ENCODE measurements at places on chromosomes 1 and 21.

GRCh38 chr1:186340772-186341171 lies 34.3 kb downstream of the TPR start:
- no peak for DNase-seq

DNA sequence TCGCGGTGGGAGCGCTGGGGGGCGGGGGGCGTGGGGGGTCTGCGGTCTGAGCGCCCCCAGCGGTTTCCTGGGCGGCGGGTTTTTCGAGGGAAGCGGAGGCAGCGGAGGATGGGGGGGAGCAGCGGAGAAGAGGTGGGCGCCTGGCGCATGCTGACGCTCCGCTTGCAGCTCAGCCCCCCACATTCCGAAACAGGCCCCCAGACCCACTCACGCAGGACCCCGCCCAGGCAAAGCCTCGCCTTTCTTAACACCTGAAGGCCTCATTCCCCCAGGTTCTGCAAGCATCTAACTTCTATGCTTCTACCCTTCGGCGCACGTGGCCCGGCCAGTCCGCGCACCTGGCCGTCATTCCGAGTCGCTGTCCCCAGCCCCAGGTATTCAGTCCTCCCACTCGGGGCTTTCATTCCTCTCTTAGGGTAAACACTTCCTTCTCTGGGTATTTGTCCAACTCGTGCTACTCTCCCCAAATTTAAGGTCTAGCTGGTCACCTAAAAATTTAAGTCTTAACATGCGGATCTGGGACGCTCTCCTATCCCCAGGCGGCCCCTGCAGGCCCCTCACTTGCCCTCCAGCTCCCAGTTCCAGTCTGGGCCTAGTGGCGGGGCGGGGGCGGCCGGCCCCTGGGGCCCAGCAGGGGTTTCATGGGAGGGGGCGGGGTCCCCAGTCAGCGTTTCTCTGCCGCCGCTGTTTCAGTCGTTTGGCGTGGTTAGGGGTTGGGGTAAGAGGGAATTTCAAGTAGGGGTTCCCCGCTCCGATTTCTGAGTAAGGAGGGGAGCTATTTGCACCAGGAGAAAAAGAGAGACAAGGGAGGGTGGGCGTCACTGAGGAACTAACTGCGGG lies 2.8 kb upstream of the ZBTB7B start:
- DNase-seq, result peak; percentile 38

DNA sequence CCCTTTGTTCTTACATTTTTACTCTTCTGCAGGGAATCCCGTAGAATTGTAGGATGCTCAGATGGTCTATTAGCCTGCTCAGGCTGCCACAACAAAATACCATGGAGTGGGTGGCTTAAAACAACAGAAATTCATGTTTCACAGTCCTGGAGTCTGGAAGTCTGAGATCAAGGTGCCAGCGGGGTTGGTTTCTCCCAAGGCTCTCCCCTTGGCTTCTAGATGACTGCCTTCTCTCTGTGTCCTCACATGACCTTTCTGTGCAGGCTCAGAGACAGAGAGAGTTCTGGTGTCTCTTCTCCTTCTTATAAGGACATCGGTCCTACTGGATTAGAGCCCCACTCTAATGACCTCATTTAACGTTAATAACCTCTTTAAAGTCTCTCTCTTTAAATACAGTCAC lies 41.7 kb downstream of the HUNK start:
- no peak for DNase-seq

DNA sequence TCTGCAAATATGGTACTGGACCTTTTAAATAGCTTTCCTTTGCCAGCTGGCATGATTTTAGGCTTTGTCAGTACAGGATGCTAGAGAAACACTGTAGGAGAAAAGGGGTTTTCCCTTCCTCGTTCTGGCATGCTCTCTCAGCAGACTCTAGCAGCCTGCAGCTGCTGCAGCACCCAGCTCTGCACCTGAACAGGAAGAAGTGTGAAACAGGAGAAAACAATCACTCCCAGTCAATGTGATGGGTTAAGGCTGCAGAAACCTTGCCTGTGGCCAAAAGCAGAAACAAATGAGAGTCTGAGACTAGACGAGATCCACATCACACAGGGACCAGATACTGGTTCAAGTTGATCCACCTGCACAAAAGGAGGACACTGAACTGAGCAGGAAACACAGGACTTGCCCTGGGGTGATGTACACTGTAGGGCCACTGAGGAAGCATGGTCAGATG lies 21.2 kb downstream of the OVGP1 start:
- peak; percentile 70 for DNase-seq

- no peak for DNase-seq
Measured at GRCh38 chr1:224047538-224047937, 66.4 kb upstream of the FBXO28 start.

DNA sequence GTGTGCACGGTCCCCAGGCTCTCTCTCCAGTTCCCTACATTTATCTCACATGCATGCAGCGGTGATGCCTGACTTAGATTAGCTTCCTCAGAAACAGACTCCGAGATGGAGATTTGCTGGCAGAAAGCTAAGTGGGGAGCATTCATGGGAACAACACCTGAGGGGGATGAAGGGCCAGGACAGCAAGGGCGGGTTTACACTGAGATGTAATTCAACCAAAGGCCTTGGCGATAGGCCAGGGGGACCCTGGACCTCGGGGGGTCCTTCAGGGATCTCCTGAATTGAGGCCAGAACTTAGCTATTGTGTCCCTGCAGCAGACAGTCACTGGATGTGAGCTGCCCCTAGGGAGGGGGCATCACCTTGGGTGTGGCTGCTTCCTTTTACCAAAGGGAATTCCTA lies 246.1 kb upstream of the CSF3R start:
- DNase-seq, result no peak

DNA sequence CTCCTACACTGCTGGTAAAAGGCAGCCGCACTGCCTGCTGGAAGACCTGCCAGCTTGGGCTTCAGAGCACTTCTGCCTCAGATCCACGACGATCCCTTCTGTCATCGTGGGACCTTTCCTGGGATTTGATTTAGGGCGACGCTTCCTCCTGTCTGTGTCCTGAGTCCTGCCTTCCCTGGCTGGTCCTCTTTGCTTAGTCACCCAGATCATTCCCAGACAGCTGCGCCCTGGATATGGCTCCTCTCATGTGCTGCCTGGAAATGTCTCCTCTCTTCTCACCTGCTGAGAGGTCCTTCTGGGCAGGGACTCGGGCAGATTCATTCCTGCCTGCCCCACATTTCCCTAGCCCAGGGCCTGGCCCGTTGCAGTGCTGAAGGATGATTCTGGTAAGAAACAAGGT lies 72.4 kb upstream of the POU3F1 start:
- DNase-seq, result no peak

GRCh38 chr1:145871994-145872924 lies 13.4 kb upstream of the PIAS3 start:
- DNase-seq, result peak; percentile 49

DNA sequence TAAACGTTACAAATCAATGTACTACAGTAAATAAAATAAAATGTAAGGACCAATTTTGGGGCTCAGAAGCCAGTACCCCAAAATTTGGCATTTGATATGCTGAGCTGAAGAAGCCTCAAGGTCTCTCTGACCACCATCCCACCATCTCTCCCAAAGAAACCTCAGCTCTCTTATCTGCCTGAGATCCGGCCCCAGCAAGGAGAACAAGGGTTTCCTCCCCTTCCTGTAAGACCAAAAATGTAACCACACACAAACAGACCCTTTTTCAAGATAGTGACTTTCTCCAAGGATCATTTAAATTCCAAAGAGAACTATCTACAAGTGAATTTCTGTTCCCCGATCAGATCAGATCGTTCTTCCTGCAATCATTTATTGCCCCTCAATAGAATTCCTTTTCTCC lies 68.1 kb upstream of the SLC45A1 start:
- no peak for DNase-seq

- DNase-seq, result no peak
Measured at GRCh38 chr1:224525411-224526040, 90.6 kb upstream of the CNIH3 start.

DNA sequence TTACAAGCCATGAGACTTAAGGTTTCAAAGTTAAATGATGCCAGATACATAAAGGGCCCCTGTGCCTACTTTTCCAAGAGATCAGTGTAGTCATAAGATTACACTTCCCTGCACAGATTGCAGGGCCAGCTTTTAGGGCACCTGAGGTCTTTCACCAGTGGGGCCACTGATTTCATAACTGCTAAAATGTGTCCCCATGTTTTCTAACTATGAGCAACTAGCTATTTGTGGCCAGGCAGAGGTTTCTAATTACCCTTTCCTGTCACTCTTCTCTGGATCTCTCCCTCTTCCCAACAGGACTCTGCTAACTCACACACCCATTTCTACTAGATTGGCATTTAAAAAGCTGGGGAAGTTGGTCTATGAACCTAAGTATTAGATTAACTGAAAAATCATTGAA lies 207.1 kb upstream of the SGIP1 start:
- no peak for DNase-seq

- DNase-seq, result no peak
Measured at GRCh38 chr1:37471345-37472231, 2.8 kb upstream of the ZC3H12A start.

DNA sequence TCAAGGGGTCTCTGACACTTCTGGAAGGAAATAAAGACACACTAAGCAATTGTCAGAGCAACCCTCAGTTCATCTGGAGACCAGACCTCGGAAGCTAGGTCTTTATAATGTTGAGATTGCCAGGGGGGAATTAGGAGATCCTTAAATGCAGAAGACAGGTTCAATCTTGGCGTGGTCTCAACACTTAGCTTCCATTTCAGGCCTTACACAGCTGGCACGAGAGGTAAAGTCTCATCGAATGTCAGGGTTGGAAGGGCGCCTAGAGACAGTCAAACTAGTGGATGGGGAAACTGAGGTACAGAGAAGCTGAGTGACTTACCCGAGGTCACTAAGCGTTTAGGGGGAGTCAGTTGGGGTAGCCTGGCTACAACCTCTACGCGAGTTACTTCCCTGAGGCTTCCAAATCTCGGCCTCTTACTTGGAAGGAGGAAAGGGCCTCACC lies 562 bp upstream of the EPB41 start:
- no peak for DNase-seq

- no peak for DNase-seq
Measured at GRCh38 chr1:221174330-221174993, 295.2 kb downstream of the HLX start.

- DNase-seq, result no peak
Measured at GRCh38 chr1:9070486-9070885, 1.1 kb upstream of the SLC2A5 start.

DNA sequence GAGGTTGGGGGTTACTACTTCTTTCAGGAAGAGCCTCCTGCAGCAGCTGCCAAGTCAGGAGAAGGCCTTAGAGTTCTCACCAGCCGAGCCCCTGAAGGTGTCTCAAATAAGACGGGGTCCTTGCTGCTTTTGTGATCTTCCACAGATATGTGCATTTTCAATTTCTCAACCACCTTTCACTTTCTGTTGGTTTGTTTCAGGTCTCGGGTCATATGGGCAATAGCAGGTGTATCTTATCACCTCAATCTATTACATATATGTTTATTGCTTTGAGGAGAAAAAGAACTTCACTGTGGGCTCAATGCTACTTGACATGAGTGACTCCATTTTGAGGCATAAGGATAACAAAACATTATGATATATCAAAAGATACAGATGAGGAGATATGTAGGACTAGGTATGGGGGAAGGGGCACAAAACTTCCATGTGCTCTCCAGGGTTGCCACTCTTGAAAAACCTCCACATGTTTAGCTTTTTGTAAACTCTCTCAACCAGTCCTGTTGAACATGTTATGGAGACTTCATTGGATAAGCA lies 1171.4 kb upstream of the ADGRL2 start:
- no peak for DNase-seq

- DNase-seq, result no peak
Measured at GRCh38 chr1:110700767-110701166, 26.0 kb upstream of the KCNA3 start.

DNA sequence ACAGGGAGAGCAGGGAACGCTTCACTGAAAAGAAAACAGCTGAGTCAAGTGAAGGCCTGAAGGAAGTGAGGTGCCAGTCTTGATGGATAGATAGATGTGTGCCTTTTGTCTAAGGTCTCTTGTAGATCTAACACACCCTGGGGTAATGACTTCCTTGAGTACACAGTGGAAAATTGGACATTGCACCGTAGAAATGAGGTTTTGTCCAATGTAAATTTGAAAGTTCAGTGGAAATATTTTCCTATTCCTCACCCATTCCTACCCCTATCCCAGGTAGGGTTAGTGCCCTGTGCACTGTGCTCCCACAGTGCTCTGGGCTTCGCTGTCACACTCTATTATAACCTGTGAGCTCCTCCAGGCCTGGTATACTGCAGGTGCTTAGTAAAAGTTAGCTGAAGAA lies 24.3 kb downstream of the ZMYND12 start:
- no peak for DNase-seq

GRCh38 chr1:94285031-94285654 lies 47.8 kb upstream of the ARHGAP29 start:
- no peak for DNase-seq

DNA sequence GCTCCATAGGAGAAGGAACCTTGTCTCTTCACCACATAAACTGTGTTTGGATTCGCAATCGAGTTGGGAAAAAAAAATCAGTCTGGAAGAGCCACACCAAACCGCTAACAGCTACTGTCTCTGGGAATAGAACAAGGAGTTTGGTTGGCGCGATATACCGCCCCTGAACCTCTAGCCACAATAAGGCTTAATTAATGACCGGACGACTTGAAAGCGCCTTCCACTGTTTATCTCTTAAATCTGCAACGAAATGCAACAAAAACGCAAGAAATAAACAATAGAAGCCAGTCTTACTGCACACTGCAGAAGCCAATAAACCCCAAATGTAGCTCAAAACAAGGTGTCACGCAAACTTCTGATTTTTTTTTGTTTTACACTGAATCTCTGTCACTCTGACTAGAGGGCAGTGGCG lies 10.9 kb downstream of the BTBD19 start:
- no peak for DNase-seq

- DNase-seq, result no peak
Measured at GRCh38 chr1:167095368-167095767, 1.5 kb downstream of the STYXL2 start.

DNA sequence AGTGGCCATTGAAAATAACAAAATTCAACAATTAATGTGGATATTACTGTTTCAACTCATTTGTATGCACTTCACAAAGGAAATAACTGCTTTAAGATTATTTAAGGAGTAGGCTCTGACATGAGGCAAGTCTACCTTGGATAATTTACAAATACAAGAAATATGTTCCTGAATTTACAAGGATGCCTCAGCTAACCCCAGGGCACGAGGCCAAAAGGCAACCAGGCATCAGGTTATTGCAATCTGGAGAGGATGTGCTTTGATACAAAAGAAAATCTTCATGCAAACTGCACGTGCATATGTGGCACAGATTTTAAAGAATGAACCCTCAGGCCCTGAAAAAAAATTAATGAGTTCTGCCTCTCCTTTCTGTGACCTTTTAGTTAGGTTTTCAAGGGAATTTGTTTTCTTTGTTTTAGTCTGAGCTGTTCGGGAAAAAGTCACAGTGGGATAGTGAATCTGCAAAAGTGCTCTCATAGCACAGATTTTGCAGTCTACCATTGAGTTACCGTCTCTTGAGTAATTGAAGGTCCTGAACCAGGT lies 1304.2 kb upstream of the ADGRL4 start:
- DNase-seq, result no peak

GRCh38 chr1:36157115-36157903 lies 1.3 kb downstream of the MAP7D1 start:
- no peak for DNase-seq

DNA sequence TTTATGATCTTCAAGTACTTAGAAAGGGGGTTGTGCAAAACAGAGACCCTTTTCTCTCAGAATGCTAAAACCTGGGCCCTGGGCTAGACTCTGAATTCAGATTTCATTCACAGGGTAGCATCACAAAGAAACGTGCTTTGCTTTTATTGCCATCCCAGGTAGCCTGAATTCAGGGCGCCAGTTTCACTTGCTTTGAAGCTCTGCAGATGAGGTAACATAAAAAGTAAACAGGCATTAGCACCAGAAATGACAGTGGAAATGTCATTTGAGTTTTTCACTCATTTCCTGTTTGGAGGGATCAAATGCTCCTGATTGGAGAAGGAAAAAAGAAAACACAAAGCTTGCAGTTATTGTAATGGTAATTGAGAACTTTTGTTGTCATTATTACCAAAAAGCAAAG lies 2.6 kb downstream of the SYPL2 start:
- DNase-seq, result peak; percentile 31
